Activated CD4-positive, alpha-beta T cell treated with anti-CD3 and anti-CD28 coated beads, Interleukin-2, amount 50 U/mL, for 48 hours (primary cell): ENCODE measurements at places on chromosomes 12 and 14.
A peak's percentile ranks its signal among the peaks of the same experiment; 100 is the strongest.

- peak; percentile 13 for DNase-seq
Measured at GRCh38 chr14:75428230-75429104, 645 bp downstream of the JDP2 start.

DNA sequence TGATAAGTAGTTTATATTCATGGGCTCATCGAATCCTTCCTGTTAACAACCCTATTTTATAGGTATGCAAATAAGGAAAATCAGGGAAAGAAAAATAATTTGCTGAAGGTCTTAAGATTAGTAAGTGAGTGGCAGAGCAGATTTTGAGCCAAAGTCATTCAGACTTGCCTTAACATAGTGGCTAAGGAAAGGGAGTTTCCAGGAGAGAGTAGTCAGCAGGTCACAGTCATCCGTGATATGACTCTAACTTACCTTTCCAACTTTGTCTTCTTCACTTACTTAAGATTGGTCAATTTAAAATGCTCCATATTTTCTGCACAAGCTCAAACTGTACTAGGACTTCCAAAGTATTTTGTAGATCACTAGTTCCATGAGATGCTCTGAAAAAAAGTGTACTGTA is 46.6 kb downstream of the AKAP6 start:
- no peak for DNase-seq

DNA sequence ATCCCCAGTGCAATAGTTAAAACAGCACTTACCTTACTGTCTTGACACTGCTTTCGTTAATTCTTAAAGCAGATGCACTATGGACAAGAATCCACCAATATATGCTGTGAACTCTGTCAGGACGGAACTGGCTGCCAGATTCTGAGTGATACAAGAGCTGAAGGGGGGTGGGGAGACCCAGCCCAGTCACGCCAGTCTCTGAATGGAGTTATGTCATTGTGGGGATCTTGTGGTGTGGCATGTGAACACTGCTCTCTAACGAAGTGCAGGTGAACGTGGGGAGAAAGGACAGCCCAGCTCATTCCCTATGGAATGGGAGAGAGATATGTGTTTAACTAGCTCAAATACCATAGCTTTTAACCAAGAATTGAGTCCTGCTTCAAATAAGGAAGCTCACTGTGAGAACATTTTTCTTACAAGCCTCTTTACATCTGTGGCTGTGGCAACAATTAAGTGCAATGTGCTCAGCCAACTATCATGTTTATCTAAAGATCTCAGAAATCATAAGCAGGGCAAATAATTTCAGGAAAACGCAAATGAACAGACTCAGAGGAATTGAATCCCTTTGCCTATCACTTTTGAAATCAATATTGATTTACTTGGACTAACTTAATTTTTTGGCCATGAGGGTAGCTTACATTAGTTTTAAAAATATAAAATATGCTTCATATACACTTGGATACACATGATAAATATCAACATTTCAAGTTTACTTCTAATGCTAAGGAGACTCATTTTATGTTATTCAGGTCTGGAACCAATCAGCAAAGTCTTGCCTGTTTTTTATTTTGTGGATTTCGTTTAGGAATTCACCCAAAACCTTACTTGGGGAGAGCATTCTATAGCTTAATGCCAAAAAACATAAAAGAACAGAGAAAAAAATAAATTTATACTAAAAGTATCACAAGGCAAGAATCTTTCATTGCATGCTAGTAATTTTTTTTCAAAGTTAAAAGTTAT is at the start of gene LUM:
Gene LUM (minus strand): TSS at position 129 of the 960 bp plus-strand sequence. CDS start 2,515 bp downstream, outside the sequence.
- no peak for DNase-seq

DNA sequence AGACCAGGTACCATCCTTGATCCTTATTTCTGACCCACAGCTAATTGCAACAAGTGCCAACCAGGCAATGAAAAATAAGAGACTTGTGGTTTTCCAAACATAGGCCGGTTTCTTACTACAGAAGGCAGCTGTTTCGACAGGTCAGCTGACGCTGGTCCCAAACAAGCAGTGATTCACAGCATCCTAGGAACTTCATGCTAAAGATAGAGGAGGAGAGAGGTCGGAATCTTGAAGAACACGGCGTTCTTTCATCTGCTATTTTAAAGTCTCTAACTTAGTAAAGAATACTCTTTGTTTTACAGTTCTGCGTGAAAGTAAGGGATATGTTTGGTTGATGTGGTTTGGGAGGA is 28.1 kb upstream of the ADGRD1 start:
- no peak for DNase-seq

DNA sequence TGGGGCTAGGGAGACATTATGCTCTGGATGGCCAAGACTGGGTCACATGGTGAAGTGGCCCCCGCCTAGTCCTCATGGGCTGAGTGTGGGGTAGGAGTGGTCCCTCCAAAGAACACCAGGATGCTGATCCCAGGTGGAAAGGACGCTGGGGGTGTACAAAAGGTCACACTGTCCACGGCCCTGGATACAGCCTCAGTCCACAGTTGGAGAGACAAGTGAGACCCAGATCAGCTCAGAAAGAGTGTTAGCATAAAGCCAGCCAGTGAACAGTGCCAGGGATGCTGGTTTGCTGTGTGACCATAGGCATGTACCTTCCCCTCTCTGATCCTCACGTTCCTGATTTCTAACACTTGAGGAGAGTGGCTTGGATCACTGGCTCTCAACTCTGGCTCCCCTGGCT is 13.4 kb upstream of the OAS2 start:
- no peak for DNase-seq

- no peak for DNase-seq
Measured at GRCh38 chr12:30811966-30812365, 57.2 kb upstream of the CAPRIN2 start.

GRCh38 chr14:96576937-96577336 is 74.8 kb downstream of the PAPOLA start:
- no peak for DNase-seq

GRCh38 chr12:24679126-24679525 is 269.8 kb downstream of the BCAT1 start:
- DNase-seq: no peak

GRCh38 chr12:22412581-22412980 is 78.1 kb upstream of the ST8SIA1 start:
- no peak for DNase-seq

DNA sequence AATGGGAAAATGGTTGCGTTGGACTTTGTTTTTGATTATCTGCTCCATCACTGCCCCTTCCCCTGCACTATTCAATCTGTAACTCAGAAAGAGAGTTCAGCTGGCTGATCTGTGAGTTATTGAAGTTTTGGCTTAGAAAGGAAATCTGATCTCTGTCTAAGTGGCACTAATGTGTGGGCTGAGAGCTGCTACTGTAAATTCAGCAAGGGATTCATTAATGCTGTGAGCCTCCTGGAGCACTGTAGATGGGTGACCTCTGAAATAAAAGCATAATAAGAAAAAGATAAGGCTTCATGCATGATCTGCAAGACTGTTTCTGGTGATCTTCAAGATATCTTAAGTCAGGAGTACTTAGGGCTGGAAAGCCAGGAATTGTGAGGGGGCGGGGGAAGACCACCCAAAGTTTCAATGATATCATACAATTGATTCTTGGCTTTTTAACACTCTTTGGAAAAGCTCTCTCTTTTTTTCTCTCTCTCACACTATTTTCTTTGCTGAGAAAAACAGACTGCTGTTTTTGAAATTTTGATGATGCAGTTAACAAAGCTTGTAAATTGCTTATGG is 101.1 kb downstream of the C12orf75 start:
- DNase-seq: no peak

GRCh38 chr12:27009881-27010301 is 4.3 kb downstream of the TM7SF3 start:
- DNase-seq: no peak

- DNase-seq: no peak
Measured at GRCh38 chr12:109915171-109916040, 15.3 kb downstream of the TCHP start.

GRCh38 chr12:103540319-103540718 is 44.6 kb upstream of the C12orf42 start:
- no peak for DNase-seq

DNA sequence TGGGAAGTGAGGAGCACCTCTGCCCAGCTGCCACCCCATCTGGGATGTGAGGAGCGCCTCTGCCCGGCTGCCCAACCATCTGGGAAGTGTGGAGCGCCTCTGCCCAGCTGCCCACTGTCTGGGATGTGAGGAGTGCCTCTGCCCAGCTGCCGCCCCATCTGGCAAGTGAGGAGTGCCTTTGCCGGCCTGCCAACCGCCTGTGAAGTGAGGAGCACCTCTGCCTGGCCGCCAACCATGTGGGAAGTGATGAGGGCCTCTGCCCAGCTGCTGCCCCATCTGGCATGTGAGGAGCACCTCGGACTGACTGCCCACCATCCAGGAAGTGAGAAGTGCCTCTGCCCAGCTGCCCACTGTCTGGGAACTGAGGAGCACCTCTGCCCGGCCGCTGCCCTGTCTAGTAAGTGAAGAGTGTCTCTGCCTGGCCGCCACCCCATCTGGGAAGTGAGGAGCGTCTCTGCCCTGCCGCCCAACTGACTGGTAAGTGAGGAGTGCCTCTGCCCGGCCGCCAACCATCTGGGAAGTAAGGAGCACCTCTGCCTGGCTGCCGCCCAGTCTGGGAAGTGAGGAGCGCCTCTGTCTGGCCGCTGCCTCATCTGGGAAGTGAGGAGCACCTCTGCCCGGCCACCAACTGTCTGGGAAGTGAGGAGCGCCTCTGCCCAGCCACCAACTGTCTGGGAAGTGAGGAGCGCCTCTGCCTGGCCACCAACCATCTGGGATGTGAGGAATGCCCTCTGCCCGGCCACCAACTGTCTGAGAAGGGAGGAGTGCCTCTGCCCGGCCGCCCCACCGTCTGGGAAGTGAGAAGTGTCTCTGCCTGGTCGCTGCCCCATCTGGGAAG is 22.6 kb downstream of the FAR2 start:
- DNase-seq: no peak

DNA sequence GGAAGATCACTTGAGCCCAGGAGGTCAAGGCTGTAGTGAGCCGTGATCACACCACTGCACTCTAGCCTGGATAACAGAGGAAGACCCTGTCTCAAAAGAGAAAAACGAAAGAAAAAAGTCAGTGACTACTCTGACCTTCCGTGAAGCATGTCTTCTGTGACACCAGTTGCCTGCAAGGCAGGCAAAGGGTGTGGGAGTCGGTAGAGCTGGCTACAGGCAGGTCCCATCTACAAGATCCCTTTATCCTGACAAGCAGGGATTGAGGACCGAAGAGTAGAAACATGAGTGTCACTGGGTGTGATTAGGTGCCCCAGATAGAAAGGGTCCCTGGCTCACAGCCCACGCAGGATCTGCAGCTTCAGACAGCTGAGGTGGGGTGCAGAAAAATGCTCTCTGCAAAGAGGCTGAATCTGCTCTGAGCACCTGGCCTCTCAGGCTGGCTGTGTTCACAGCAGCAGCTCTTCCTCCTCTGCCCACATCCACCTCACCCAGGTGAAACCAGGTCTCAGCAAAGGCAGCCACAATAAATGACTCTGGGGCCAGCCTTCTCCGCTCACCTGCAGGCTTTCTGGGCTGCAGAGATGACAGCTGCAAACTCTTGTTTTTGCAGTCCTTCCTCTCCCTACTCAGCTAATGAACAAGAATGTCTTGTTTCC is 28.6 kb upstream of the HSP90B1 start:
- peak; percentile 17 for DNase-seq

DNA sequence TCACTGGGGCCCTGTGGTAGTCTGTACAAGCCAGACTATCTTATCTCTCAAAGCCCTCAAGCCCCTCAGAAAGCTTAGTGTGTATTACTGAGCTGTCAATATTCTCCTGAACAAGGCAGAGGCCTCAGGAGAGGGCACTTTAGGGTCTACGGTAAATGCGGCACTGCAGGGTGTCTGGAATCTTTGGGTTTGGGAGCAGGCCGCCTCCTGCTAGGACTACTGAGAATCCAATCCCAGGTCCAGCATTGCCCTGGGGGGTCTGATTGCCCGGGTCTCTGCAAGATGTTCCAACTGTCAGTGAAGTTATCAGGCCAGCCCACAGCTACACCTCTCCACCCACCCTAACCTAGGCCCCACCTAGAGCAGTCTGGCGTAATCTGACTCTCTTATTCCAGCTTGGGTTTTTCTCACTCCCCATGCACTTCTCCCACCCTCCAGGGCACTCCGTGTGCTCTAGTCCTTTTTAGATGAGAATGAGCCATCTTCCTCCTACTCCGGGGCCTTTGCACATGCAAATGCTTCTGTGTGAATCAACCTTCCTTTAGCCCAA is 4.3 kb upstream of the ZFP36L1 start:
- DNase-seq: no peak

DNA sequence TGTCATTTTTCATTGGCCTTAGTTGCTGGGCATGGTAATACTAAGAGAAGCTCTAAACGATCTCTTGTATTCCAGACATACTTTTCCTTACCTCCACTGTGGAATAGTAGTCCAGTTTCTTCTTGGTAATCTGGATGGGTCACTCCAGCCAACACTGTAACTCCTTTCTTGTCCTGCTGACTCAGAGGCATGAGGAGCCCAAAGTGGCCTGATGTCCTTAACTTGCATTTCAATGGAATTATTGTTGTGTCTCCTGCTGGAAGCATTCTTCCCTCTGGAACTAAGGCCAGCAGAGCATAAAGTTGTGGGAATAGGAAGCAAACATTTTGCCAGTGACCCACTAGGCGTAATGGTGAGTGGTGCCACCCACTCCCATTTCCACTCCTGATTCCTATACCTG is 33.1 kb downstream of the DAAM1 start:
- DNase-seq: no peak

GRCh38 chr12:130121226-130122000 is 40.9 kb upstream of the FZD10 start:
- DNase-seq: no peak

DNA sequence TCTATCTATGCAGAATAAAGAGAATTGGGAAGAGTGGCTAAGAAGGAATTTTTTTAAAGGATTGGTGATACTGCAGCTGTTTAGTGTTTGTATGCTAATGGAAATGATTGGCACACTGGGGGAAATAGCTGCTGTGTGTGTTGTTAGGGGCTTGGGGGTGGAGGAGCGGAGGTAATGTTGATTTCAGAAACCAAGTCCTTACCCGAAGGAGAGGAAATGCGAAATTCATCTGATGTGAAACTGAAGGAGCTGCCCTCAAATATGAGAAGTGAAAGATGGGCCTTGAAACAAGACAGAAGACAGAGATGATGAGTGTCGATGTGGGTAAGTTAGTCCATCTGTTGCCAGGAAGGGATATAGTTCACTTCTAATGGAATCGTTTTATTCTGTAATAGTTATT is 21.2 kb upstream of the RNASE12 start:
- DNase-seq: no peak

GRCh38 chr12:49388682-49389386 is 21.6 kb downstream of the SPATS2 start:
- DNase-seq: peak; percentile 53

GRCh38 chr12:65313719-65314317 is 35.3 kb downstream of the MSRB3 start:
- no peak for DNase-seq

- DNase-seq: peak; percentile 8
Measured at GRCh38 chr14:52951681-52952554, 1.1 kb upstream of the FERMT2 start.

GRCh38 chr12:32181498-32182175 is 75.0 kb downstream of the BICD1 start:
- no peak for DNase-seq

DNA sequence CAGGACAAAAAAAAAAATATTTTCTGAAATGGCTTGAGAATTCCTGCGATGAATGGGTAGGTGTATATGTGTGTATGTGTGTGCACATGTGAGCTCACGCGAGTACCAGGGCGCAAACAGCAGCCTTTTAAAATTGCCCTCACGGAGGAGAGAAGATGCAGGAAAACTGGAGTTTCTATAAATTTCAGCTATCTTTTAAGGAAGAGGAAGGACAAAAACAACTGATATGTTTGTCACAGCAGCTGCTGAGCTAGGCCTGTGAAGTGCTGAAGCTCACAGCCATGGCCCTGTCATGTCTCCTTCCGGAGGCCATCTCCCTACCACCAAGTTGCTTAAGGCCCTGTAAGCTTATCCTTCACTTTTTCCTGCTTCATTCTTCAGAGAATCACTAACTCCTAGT is 40.8 kb downstream of the DUSP16 start:
- DNase-seq: no peak
